ENCODE measurements at places on chromosomes 4 and X. TPM values are rescaled to one million over a fixed set of nuclear protein-coding genes. Genes with fewer than 3 reads are reported as not detected.

- no peak for DNase-seq
Observed at GRCh38 chr4:179536694-179537093, 2094.5 kb upstream of the AGA start.

FGG gene
- total RNA-seq = 0.56 TPM

ANOS1 gene
- not detected for total RNA-seq

SSX2B gene
- not detected for total RNA-seq

DNA sequence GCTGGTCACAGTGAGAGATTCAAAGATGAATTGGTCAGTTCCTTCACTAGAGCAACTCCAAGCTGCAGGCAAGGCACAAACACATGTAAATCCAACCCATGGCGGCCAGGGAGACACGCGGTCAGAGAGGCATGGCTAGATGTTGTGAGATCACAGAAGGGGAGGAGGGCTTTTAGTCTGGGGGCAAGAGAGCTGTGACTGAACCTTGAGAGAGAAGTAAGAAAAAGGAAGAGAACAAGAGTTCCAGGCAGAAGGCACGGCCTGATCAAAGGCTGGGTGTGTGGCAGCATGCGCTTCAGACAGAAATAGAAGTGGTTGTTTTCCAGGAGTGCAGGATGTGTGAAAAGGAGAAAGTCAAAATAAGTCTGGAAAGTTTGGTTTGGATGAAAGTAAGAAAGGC lies 15.9 kb downstream of the CCDC149 start:
- DNase-seq = no peak

DNA sequence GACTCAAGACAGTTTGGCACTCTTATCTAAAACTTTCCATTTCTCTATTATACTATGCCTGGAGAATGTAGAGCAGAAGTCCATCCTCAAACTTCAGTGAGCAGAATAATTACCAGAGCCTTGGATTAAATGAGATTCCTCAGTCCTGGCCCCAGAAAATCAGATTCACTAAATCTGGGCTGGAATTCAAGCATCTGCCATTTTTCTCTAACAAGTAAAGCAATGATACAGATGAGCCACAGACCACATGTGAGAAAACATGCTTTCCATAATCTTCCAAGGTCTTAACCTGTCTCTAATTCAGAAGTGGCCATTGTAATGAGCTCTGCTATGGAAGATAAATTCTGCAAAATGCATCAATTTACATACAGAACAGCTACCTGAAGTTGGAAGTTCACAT lies 25.4 kb downstream of the SOWAHB start:
- no peak for DNase-seq

DNA sequence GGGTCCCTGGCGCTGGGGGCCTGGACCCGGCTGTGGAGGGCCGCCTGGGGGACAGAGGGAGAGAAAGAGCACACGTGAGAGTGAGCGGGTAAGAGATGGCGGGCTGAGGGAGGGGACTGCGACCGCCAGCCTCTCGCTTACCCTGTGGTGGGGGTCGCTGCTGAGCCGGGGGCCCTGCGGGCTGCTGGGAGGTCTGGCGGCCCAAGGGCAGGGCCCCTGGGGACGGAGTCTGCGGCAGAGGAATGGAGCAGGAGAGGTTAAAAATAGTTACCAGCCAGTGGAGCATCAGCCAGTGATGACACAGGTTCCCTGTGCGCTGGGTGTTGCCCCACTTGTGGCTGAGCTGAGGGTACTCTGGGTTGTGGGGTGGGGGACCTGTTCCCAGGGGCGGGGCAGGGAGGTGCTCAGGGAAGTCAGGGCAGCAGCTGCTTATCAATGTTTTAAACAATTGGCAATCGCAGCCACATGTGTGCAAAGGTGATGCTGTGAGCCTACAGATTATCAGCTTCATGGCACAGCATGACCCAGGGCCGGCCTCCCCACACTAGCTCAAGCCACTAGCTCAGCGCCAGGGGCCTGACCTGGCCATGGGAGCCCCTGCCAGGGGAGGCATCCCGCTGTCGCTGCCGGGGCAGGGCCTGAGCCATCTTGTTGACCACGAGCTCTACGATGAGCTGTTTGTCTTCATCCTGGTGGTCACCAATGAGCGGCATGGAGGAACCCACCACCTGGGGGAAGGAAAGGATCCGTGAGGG lies 7.5 kb upstream of the TIMP1 start:
- DNase-seq = no peak

GRCh38 chr4:171919314-171919713 lies 106.1 kb downstream of the GALNTL6 start:
- no peak for DNase-seq

DNA sequence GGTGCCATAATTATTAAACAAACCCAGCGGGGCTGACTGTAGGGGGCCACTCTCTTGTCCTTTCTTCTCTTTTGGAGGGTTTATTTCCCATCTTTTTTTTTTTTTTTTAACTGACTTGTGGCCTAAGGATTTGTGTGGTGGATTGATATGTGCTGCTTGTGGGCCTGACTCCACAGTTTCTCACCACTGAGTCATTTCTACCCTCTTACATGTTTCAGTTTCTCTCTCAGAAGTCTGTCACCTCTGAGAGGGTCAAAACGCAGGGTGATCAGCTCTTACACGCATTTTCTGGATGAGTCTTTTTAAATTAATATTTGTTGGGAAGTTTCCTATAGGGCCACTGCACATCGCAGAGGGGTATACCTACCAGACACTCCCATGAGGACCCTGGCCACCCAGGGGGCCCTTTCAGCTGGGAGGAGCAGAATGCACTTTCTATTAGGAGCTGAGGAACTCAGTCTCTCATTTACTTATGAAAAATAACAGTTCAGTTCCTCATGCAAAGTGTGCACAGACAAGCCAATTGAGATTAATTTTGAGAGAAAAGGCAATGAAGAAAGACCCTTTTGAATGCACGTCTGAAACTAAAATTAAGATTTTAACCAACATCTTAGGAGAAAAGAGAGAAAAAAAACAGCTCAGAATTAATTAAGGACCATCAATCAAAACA lies 407.9 kb downstream of the TECRL start:
- no peak for DNase-seq

DNA sequence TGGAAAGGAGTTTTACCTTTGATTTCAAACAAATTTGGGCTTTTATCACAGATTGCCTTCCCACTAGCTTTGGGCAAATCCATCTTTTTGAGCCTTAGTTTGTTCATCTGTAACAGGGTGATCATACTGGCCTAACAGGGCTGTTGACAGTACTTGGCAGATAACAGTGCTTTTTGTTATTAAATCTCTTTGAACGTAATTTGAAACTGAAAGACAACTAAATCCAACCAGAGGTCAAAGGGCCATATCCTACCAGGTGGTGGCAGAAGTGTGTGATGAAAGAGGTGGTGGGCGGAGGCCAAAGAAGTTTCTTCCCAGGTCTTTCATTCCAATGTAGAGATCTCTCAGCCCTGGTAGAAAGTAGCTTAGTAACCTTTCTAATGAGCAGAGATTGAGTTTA lies 35.2 kb upstream of the TADA2B start:
- DNase-seq = no peak

UVSSA gene
- 15.6 TPM for total RNA-seq

- DNase-seq = no peak
Observed at GRCh38 chr4:40403081-40403480, 67.9 kb downstream of the CHRNA9 start.

ERAS gene
- not detected for total RNA-seq

DNA sequence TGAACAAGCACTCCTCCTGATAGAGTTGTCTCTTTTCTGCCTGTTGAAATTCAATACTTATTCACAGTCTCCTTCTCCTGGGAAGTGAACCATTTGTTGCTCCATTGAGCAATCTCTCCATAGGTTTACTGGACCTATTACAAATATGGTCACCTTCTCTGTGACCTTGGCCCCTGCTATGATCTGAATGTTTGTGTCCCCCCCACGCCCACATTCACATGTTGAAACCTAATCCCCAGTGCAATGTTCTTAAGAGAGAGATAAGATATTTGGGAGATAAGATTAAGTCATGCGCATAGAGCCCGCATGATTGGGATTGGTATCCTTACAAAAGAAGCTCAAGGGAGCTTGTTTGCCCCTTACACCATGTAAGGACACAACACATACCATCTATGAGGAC lies 54.1 kb upstream of the GABRE start:
- no peak for DNase-seq

DNA sequence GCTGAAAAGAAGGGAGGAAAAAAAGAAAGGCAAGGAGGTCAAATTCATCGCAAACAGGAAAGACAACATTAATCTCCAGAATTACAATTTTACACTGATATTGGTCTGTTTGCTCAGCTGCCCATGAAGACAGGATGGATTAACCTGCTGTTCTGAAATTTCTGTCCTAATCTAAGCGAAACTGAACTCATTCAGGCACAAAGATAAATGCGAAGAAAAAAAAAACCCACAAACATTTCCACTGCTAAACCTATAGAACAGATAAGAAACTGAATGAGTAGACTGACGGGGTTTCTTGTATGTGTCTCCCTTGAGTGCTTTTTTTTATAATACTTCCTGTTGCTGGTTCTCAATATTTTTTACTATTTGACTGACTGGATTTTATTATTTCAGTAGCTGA lies 251.8 kb upstream of the FTHL17 start:
- no peak for DNase-seq

DNA sequence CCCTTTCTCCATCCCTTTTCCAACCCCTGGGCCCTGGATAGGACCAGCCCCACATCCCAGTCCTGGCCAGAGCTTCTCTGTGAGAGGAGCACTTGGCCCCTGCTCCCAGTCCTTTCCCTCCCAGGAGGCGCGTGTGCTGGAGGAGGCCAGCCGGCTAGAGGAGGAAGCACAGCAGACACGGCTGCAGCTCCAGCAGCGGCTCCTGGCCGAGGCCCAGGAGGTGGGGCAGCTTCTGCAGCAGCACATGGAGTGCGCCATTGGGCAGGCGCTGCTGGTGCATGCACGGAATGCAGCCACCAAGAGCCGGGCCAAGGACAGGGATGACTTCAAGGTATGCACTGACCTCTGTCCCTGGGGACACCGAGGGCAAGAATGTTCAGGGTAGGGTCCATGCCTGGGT lies 87.5 kb downstream of the EVC start:
- no peak for DNase-seq

ANKRD37 gene
- 20.1 TPM for total RNA-seq

TNIP3 gene
- 0.15 TPM for total RNA-seq

MAGEB17 gene
- total RNA-seq = 0.17 TPM

STATH gene
- not detected for total RNA-seq

DNA sequence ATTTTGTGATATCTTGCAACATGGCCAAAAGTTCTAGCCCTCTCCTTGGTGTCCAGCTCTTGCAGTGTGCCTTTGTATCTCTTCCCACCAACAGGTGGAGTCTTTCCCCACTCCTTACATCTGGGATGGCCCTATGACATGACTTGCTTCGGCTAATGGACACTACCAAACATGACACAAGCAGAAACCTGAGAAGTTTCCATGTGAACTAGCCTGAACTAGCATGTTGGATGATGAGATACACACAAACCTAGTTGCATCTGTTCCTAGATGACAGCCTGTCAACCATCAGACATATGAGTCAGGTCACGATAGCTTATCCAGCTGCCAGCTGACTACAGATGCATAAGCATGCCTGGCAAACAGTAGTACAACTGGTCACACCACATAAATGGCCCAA lies 207.5 kb upstream of the FTHL17 start:
- no peak for DNase-seq

DNA sequence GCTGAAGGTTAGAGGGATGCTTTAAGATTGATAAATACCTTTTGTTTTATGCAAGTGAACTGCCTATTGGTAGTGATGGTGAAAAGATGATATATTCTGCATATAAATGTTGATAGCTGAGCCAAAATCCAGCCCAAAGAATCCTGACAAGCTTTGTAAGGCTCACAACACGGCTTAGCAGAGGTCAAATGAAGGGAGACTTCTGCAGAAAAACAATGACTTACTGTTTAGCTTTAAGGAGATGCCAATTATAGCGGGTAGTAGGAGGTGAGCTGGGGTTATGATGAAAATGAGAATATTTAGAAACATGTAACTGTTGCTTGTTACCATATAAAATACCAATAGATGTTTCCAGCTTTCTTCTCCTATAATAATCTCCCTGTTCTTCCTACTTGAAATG lies 97.1 kb downstream of the AFF1 start:
- no peak for DNase-seq

FRAS1 gene
- 1.6 TPM for total RNA-seq

DNA sequence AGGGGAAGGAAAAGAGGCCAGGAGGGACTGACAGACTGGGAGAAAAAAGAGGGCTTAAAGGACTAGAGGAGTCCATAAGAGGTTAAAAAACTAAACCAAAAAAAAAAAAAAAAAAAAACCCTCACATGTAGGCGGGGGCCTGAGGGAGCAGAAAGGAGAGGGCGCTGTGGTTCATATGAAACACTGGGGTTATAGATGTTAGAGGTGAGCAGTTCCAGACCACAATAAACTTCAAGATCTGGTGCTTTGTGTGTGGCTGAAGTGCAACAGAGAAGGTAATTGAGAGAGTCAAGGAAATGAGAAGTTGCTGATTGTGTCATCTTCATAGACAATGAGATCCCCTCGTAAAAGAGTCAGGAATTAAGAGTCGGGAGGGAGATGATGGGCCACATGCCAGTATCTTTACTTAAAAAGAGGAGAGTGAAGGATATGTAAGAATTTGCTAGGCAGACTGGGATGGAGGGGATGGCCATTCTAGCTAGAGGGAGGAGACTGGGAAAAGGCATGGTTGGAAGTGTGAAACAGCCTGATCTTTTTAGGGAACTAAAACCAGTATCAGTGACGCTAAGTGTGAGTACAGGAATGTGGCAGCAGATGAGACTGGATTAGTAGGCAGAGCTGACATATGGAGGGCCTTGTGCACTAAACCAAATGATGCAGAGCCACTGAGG lies 18.4 kb upstream of the OGT start:
- DNase-seq = no peak

GUCY1A1 gene
- total RNA-seq = 7.8 TPM

- DNase-seq = peak; percentile 39
Observed at GRCh38 chr4:123986268-123986798, 589.7 kb downstream of the SPRY1 start.

F11 gene
- not detected for total RNA-seq

CXorf49 gene
- total RNA-seq = not detected

- DNase-seq = peak; percentile 62
Observed at GRCh38 chrX:135345107-135345589, 35.9 kb downstream of the ETDC start.

DNA sequence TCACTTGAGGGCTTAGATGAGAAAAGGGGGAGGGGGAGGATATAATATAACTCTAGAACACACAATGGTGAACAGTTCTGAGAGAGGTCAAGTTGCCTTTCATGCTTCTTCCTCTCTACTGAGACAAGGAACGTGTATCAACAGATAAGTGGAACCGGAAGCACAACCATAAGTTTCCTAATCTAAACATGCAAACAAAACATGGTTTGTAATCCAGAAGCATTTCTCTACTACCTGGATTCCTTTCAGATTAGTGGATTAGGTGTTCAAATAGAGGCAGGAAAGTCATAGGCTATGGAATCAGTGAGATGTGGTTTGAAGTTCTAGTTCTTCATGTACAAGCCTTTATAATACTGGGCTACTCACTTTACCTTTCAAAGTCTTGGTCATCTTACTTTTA lies 460.6 kb downstream of the IDS start:
- DNase-seq = no peak
